ENCODE measurements at places on chromosomes 4 and X. TPM values are rescaled to one million over a fixed set of nuclear protein-coding genes. Genes with fewer than 3 reads are reported as not detected.

The LGI2 gene
- under 0.01 TPM for total RNA-seq

The VCX2 gene
- not detected for total RNA-seq

The SUPT20HL1 gene
- total RNA-seq = not detected

The NEUROG2 gene
- not detected for total RNA-seq

The TNMD gene
- total RNA-seq = not detected

The XAGE1A gene
- not detected for total RNA-seq

The ESX1 gene
- total RNA-seq = not detected

The EDA2R gene
- total RNA-seq = 9.9 TPM

The AVPR2 gene
- total RNA-seq = not detected

The REPS2 gene
- 4.4 TPM for total RNA-seq

The ZXDA gene
- total RNA-seq = 9.7 TPM

The CTAG2 gene
- total RNA-seq = not detected

The SULT1E1 gene
- 30.9 TPM for total RNA-seq

The COL25A1 gene
- total RNA-seq = 7.8 TPM

The SMR3B gene
- total RNA-seq = not detected

The RIBC1 gene
- total RNA-seq = 0.13 TPM

The USP38 gene
- 36.7 TPM for total RNA-seq

The SLC49A3 gene
- 2.4 TPM for total RNA-seq

The VCX3B gene
- total RNA-seq = not detected

The ABCB7 gene
- total RNA-seq = 31.5 TPM

The MOB1B gene
- 28.2 TPM for total RNA-seq

The DNASE1L1 gene
- total RNA-seq = 76.0 TPM

The CT45A1 gene
- total RNA-seq = not detected

The USP17L28 gene
- not detected for total RNA-seq

The ASB9 gene
- 17.4 TPM for total RNA-seq

The PNMA5 gene
- not detected for total RNA-seq

The SPACA5 gene
- total RNA-seq = not detected

The FAT4 gene
- total RNA-seq = 67.8 TPM

The IL2 gene
- not detected for total RNA-seq

The FAM90A26 gene
- not detected for total RNA-seq

The TXK gene
- 0.79 TPM for total RNA-seq

The PCDH11X gene
- total RNA-seq = 0.22 TPM

The TRIM75 gene
- total RNA-seq = not detected

The SSX7 gene
- total RNA-seq = not detected

The ZNF732 gene
- total RNA-seq = 1.6 TPM

The MXRA5 gene
- under 0.01 TPM for total RNA-seq

The PDZD4 gene
- total RNA-seq = under 0.01 TPM

The GAK gene
- total RNA-seq = 52.4 TPM

The TEX13D gene
- not detected for total RNA-seq

The CSTF2 gene
- 25.3 TPM for total RNA-seq

The GC gene
- total RNA-seq = not detected

The GRIA2 gene
- total RNA-seq = 0.27 TPM

The DCX gene
- total RNA-seq = not detected

The F8 gene
- 1.0 TPM for total RNA-seq

The RTL3 gene
- total RNA-seq = not detected

The CDX4 gene
- total RNA-seq = not detected
